Left renal cortex interstitium (tissue), 4 donors: ENCODE measurements at places on chromosomes 1 and 21. TPM values are rescaled to one million over a fixed set of nuclear protein-coding genes. Genes with fewer than 3 reads are reported as not detected.

DNA sequence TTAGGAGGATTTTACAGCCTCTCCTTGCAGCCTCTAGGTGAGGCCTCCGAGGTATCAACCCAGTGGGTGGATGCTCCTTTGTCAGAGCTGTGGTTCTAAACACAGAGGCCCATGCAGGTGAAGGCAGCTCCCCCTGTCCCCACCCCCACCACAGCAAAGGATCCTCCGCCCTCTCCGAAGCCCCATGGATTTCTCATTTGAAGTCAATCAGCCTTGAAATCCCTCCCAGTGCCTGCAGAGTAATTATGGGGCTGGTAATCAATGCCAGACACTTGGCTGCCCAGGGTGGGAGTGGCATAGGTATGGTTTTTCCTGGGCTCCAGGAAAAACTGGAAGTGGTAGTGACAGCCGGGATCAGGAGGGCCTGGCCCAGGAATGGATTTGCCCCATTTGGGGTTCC lies 119.5 kb upstream of the CSF3R start:
- DNase-seq, result no peak

DNA sequence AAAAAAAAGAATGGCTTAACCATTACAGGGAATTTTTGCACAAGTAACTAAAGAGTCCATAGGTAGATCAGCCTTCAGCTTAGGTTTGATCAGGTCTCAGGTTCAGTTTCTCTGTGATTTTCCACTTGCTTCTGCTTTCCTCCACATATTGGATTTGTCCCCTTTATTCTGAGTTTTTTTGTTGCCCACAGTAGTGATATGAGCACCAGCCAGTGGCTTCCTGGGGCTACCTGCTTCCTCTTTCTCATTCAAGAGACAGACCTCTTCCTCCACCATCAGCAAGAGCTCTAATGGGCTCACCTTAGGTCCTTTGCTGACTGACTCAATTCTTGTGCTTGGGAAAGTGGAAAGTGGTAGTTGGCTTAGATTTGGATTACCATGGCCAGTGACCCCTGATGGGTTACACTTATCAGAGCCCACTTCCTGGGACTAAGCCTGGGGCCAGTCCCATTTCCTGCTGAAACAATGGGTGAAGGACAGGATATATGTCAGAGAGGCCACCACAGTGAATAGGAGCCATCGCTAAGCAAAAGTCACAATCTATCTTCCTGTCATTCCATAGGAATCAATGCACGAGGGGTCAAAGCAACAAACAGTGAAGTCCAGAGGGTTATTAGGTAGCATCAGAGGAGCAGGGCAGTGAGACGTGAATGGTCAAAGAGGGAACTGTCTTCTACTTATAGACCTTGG lies 12.8 kb upstream of the PLA2G2E start:
- DNase-seq, result no peak

- DNase-seq, result no peak
Measured at GRCh38 chr1:211318576-211319280, 7.9 kb upstream of the TRAF5 start.

DNA sequence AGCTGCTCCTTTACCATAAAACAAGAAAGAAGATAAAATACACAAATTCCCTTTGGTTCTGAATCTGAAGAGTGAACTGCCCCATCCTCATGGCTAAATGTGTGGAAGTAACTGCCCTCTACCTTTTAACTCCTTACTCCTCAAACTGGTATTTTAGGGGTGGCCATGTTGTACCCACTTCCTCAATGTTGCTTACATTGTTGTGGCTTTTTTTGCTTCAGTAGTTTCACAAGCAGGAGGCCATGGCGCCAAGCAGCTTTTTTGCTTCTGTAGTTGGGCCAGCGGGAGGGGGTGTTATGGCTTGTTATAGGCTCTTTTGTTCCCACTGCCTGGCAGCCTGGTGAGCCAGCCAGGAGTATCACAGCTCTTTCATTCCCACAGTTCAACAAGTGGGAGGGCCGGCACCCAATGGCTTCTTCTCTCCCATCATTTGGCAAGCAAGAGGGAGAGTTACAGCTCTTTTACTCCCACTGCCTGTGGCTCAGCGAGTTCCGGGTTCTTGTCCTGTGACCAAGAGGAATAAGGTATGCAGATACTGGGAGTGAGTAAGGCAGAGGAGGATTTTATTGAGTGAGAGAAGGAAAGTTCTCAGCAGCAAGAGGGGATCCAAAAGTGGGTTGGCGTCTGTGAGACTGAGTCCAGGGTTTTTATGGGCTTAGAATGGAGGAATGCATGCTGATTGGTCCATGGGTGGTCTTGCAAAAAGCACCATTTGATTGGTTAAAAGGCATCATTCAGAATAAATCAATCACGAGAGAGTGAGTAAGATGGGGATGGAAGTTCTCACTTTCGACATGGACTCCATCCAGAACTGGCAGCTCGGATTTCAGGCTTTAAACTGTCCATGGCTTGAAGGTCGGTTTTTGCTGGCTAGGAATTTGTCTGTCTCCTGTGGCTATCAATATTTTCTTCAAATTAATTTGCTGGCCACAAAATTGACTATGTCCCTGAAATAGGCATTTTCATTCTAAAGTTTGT lies 429.6 kb downstream of the HLX start:
- DNase-seq, result no peak

DNA sequence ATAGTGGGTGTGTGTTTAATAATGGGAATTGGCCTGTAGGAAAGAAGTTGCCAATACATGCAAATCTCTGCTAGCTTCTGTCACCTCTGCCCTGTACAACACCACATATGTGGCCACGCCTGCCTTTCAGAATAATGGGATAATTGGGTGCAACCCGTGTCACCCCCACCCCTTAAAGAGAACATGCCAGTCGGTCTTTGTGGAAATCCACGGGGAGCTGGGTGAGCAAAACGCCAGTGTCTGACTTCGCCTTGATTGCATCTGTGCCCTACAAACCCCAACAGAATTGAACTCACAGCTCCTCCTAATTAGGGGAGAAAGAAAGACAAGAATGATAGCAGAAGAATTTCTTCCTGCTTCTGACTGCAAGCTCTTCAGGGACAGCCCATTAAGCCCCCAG lies 6.4 kb upstream of the PLXNA2 start:
- no peak for DNase-seq

NTMT2 gene
- polyA plus RNA-seq, result not detected

EDN2 gene
- polyA plus RNA-seq, result 0.95 TPM
